ENCODE measurements at places on chromosomes 3 and 15.

DNA sequence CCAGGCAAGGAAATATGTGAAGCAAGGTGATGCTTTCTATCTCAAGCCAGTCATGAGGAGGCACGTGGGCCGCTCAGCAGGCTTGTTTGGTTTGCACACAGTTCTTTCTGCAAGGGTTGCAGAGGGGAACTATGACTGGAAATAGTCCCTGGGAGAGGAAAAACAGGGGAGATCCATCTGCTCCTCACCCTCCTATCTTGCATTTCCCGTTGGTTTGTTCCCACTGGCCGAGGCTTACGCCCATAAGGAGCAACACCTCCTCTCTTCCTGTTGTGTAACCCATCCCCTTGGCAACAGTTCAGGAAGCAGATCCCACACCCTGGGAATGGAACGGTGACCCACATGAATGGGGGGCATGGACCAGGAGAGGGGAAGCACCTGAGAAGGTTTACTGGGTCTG lies 72.1 kb upstream of the MAGI1 start:
- DNase-seq, result no peak

DNA sequence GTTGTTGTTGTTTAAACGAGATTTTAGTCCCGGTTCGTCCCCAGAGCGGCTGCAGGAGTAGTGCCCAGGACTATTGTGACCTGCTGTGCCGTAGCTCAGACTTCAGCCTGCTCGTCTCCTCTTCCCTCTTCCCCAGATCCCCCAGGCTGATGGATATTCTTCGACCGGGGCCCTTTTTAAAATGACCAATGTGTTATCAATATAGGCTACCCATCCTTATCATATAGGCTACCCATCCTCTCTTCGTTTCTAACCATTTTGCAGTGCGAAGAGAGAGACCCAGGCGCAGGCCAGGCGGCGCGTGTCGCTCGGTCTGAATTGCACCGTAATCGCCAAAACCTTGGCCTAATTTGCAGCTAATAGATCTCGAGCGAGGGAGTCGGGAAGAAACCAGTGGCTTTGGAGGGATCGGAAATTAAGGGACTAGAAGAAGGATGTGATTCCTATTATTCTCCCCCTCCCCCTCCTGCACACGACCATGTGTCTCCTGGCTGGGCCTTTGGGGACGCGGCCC lies 23.0 kb downstream of the NR2F2 start:
- DNase-seq, result no peak

- no peak for DNase-seq
Observed at GRCh38 chr3:101172516-101172915, 147.9 kb downstream of the IMPG2 start.

GRCh38 chr15:66600240-66600627 lies 34.4 kb upstream of the LCTL start:
- DNase-seq, result no peak

GRCh38 chr3:184011230-184011876 lies 6.3 kb downstream of the ABCC5 start:
- no peak for DNase-seq

Measured in AG08395 (cell line).